ENCODE measurements at places on chromosomes 12 and 14. TPM values are rescaled to one million over a fixed set of nuclear protein-coding genes. Genes with fewer than 3 reads are reported as not detected.

- DNase-seq, result no peak
These were observed 52.1 kb upstream of the PPFIA2 start for GRCh38 chr12:81811061-81811777.

GRCh38 chr12:8089716-8090115 lies 7.6 kb downstream of the NECAP1 start:
- DNase-seq, result no peak

GRCh38 chr12:124053851-124054250 lies 80.8 kb downstream of the ZNF664 start:
- no peak for DNase-seq

DNA sequence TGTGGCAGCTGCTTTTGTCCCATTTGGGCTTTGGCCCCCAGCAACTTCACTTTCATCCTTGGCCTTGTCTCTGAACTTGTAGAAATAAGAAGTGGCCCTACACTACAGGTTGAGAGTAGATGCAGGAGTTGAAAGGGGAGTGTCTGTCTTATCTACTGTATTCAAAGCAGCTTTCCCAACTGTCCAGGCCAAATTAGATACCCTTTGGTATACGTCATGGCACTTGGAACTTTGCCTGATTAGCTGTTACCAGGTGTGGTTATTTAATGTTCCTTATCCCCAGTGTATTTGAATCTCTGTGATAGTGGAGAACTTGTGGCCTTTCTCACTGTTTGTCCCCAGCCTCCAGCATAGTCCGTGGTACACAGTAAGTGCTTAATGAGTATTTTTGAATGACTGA lies 33.5 kb downstream of the SUDS3 start:
- DNase-seq, result no peak

BTBD6 gene
- total RNA-seq, result 24.3 TPM
